ENCODE measurements at places on chromosomes 11 and 22.

DNA sequence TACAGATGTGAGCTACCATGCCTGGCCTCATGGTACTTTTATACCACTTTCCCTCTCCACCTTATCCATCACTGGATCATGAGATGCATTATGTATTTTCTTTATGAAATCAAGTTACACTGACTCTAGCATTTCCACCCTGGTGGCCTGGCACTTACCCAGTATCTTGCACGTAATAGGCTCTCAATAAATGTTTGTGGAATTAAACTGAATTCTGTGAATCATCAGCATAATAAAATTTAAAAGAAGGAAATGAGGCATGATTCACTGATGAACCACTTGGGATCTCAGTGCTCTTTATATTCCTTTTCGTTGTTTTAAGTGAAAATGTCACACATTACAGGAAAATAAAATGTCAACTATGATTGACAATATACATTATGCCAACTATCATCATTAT lies 25.1 kb downstream of the ADM start:
- DNase-seq = no peak

GRCh38 chr11:130611791-130612251 lies 163.4 kb downstream of the ADAMTS15 start:
- DNase-seq = no peak

DNA sequence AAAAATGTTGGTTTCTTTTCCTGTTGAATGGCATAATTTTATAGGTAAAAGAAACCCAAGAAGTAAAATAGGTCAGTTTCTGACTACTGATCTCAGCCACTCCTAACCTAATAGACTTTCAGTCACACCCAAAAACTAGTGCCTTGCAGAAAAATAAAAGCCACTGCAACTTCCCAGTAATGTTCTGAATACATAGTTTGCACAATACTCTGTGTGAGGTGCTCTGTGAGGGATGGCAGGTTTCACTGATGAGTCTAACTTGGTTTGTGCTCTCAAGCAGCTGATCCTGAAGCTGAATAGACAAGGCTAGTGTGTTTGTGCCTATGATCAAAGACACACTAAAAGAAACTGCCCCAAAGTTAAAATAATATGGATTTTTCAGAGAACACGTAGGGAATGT lies 758.3 kb downstream of the NELL1 start:
- no peak for DNase-seq

- DNase-seq = no peak
Measured at GRCh38 chr11:103079833-103080232, 12.1 kb downstream of the DCUN1D5 start.

DNA sequence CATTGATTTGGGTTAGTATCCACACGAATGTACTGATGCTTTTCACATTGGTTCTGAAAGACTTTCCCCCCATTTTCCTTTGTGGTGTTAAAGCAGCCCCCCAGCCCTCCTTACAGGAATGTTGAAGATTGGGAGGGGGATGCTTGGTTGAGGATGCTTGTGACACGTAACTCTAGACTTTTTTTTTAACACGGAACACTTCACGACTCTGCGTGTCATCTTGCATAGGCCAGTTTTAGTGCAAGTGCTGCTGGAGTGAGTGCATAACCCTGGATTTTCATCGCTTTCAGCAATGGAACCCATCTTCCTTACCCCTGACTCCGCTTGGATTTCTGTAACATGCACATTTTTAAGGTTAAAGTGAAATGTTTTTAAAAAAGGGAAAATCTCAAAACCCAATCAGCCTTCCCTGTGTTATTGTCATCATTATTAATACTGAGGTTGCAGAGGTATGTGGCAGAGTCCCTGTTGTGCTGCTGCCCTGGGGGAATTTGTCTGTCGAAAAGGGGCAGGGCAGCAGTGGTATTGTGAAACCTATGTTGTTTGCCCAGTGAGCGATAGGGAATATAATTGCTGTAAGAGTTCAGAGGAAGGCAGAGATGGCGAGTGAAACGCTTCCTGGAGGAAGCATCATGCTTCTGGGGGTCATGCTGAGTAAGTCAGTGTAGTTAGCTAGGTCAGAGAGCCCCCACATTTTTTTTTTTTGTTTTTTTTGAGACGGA lies 12.1 kb downstream of the CECR2 start:
- DNase-seq = peak; percentile 37

DNA sequence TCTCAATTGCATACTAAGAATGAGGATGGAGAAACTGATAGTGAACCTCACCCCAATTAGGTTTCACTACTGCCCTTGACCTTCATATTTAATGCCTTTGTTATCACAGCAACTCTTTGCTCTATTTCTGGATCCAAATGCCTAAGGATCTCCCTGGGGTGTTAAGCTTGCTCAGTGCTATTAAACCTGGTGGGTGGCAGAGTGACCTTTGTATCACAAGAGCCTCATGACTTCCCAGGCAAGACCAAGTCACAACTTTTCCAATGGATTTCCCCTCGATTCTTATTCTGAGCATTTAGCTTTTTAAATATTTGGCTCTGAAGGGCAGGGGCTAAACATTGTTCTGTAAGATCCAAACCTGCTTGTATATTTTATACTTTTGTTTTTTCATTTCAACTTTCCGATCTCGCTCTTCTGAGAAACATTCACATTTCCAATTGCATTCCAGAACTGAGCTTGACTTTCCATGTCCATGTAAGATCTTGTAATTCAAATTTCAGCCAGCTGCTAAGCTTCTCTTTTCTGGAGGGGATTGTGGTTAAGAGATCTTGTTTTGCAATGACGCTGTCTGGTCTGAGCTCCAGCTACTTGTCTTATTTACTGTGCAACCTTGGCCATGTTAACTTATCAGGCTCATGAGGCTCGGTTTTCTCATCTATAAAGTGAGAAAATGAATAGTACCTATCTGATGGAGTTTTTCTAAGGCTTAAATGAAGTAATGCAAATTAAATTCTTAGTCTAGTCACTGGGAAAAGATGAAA lies 6.4 kb upstream of the EHF start:
- peak; percentile 67 for DNase-seq

- DNase-seq = no peak
Measured at GRCh38 chr11:36376009-36376887, 80.2 kb downstream of the PRR5L start.

DNA sequence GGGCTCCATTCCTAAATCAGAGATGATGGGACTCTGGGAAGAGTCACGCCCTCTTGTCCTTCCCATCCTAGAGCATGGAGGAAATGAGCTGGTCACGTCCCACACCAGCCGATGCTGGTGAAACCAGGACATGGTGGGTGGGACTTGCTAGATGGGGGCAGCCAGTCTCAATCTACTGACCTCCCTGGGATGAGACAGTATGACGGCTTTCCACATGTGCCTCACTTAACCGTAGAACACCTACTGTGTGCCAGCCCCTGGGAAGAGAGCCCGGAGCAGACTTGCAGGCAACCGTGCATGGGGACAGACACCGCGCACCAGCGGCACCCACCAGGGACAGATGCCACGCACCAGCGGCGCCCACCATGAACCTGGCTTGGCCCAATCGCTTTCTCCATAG lies 3.8 kb downstream of the OSBPL5 start:
- no peak for DNase-seq

DNA sequence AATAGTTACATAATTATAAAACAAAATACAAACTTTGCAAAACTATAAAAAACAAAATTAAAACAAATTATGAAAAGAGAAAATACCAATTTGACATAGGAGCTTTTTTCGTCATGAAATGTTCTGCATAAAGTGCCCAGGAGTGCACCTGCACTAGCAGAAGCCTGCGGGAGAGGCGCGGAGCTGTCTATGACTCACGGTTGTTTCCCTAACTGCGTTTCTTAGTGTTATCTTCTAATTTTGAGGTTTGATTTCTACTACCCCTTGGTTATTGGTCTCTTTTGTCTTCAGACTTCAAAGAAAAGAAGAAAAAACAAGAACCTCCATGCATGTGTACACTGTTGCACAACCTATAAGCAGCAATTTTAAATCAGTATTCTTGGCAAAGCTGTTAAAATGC lies 740.9 kb upstream of the LRRC4C start:
- DNase-seq = no peak

- DNase-seq = no peak
Measured at GRCh38 chr22:41695211-41695610, 4.1 kb upstream of the MEI1 start.

DNA sequence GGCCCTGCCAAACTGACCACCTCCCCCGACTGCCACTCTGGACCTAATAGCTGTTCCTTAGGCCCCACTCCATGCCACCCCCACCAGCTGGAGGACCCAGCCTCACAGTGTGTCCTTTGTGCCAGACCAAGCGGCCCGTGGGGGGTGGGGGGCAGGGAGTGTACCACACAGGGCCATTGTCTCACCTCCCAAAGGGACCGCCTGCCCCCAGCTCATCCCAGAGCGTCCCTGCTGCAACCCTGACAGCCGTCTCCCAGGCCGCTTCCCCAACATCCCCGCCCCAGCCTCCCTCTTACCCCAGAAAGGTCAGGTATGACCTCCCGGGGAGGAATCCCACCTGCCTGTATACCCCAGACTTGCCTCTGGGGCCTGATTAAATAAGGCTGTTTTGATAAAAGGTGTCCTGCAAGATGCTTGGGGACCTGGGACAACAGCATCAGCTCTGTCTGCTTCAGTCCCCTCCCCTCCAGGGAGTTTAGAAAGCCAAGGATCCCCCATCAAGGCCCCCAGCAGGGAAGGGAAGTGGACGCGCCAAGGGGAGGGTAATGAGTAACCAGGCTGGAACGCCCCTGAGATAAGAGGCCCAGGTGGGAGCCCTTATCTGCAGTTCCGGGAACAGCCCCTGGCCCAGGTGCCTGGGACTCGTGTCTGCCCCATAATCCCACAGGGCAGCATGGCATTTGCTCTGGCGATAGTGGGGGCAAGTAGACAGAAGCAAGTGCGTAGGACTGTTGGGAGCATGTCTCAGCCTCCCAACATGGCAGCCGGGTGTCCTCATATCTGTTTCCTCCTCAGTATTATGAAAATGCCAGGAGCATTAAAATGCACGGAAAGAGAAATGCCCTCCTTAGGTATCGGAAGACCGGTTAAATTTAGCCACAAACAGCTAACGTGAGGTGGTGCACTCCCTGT lies 9.0 kb downstream of the CDC42EP1 start:
- peak; percentile 98 for DNase-seq

- peak; percentile 56 for DNase-seq
Measured at GRCh38 chr11:117443266-117444186, 115.9 kb downstream of the CEP164 start.

GRCh38 chr22:36762687-36763260 lies 13.1 kb downstream of the IFT27 start:
- peak; percentile 21 for DNase-seq

GRCh38 chr11:128678024-128678423 lies 15.8 kb upstream of the FLI1 start:
- no peak for DNase-seq

DNA sequence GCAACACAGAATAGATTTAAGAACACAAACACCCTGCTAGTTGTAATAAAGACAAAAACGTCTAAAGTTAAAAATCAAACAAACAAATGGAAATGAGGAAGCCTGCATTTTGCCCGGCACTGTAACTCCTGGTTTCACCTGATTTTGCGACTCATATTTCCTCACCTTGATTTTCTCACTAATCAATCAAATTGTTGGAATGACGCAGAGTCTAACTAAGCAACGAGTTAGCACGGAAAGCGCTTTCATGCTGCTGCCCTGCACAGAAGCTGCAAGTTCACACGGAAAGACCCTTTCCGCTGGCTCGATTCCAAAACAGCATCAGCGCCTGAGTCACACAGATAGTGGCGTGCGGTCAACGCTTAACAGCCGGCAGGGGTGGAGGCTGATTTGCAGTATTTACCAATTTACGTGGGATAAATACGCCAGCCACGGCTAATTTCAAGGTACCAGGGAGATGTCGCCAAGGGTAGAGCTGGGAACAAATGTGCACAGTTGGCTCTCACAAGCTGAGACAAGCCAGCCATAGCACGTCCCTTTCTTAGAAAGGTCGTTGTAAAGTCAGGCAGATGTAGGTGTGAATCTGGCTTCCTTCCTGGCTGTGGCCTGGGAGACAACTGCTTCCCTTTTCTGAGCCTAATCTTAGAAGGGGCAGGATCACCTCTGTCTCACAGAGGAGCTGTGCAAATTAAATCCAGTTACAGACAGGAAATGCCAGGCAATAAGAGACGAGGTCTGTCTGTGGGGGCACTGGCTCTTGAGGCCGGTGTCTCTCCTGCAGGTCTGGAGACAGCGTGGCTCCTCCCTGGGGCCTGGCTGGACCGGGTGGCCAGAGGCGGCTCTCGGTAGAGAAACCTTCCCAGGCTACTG lies 76.9 kb upstream of the TTLL12 start:
- peak; percentile 59 for DNase-seq

DNA sequence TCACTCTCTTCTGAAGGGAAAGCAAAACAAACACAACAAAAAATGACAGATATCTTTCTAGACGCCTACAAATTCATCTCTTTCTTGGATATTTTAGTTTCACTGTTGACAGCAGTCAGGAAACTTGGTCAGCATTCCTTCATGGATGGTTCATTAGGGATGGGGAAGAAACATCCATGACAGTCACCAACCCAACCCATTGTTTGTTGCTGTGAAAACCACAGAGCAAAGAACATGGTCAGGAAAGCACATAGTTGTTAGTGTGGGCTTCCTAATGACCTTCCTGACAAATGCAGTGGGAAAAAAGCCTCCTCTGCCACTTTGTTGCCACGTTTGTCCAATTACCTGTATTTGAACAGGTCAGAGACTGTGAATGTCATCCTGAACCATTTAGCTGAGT lies 139.8 kb upstream of the SNX19 start:
- no peak for DNase-seq

DNA sequence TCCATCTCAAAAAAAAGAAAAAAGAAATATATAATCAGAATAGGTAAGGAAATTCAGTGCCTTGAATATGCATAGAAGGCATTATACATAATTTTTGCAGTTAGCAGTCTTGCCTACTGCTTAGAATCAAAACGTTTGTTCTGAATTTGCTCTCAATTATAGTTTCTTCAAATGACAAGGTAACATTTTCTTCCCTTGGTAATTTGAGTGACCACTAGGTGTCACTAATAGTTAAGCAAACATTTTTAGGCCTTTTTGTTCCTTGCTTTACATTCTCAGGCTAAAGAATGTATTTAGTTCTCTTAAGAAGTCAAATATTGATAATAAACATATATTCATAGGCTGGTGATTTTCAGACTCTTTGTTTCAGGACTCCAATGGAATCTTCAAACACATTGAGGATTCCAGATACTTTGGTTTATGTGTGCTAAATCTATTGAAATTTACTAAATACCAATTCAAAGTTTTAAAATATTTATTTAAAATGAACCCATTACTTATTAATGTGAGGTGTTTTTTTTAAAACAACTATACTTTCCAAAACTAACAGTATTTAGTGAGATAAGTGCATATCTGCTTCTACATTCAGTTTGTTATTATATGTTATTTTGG lies 55.0 kb upstream of the DEPDC7 start:
- peak; percentile 38 for DNase-seq

DNA sequence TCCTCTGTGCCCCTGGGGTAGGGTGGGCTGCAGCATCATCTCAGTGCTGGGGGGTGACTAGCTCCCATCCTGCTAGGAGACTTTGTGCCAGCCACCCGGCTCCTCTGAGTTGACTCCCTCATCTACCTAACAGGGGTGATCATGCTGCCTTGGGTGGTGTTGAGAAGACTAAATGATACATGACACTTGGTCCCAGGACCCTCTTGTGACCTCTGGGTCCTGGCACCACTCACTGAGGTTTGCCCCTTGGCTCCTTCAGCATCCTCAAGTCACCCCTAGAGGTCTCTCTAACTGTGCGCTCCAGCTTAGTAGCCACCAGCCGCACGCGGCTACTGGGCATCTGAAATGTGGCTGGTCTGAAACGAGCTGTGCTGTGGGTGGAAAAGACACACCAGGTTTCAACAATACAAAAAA lies 72.1 kb downstream of the LRRC32 start:
- DNase-seq = no peak

All from large intestine (tissue), 12 donors.